NCI-H2107 (cell line): ENCODE measurements at places on chromosomes 11 and 22.

DNA sequence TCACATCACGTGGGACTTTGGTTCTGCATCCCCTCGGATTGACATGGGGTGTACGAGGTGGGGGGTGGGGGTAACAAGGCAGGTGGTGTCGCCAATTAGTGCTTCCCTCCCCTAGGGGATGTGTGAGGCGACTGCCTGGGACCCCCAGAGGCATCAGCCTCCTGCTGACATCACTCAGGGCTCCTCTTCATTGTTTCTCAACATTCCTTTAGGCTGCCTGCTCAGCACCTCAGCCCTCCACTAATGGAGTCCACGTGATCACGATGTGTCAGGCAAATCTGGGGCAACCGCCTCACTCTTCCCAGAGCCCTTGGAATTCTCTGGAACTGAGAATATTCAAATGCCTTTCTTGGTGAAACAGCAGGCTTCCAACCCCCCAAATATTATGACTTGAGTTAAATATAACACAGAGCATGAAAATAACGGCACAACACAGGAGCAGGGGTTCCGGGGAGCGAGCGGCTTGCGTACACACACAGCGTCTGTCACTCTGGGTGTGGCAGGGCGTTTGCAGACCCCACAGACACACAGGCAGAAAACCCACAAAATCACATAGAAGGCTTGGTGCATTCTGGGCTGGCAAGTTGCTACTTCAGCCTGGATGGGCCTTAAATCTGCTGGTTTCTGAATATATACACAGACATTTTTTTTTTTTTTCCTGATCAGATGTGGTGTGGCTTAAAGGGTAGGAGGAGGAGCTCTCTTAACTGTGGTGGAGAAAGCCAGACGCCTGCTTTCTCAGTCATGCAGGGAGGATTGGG lies 170.1 kb upstream of the CADM1 start:
- no peak for DNase-seq

DNA sequence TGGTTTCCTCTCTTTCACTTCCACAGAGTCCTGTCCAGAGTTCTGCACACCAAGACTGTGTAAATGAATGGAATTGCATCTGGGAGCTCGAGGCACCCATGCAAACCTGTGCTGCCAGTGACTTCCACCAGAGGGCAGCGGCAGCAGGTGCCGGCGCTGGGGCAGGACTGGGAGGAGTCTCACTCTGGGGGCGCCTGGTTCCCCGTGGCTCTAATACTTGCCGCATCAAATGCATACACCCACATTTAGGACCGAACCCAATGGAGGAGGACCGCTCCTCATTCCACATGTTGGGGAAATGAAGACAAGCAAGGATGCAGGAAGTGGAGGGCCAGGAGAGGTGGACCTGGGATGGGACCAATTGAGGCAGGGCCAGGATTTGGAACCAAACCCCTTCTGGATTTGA lies 1.1 kb upstream of the CD6 start:
- DNase-seq = peak; percentile 7

DNA sequence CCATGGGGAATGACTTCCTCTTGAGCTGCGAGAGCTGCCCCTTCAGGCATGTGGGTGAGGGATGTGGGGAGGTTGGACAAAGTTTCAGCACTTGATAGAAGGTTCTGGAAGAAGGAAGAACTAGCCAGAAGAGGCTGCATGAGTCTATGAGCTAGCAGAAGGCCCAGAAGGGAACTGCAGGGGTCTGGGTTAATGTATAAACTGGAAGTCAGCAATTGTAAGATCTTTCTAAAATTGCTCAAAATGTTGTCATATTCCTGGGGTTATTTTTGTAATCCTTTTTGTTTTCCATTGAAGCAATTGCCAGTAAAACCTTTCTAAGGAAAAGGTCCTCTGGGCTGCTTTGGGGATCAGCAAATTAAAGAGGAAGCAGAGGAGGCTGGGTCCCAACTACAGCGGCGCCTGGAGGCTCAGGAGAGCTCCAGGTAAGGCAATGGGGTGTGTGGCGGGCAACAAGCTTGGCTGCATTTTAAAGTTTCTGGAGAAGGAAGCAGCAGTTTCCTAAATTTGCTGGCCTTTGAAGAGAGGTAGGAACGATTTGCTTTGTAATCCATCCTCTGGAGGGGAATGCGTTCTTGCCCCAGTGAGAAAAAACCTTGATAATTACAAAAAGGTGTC lies 29.2 kb downstream of the ADAMTS15 start:
- no peak for DNase-seq

DNA sequence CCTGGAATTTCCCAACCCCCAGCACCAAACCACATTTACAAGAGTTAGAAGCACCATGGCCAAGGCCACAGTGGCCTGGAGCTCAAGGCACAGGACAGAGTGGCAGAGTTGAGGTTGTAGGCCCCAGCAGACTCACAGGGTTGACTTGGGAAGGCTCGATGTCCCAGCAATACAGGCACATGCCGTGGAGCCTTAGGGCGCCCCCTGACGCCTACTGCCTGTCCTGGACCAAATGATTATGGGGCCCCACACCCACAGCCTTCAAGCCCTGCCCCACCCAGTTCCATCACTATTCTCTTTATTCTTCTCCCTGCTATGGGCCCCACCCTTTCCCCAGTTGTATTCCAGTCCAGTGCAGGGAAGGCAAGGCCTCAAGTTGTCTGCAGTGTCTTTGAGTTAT lies at the start of gene CCDC179:
Gene CCDC179 (minus strand): TSS at position 234 of the 400 bp plus-strand sequence. CDS start 53 bp downstream, at position 181.
- no peak for DNase-seq

GRCh38 chr22:42716221-42716620 lies 4.4 kb downstream of the A4GALT start:
- no peak for DNase-seq
